Kidney capillary endothelial cell (primary cell): ENCODE measurements at places on chromosomes 3 and 15.
A peak's percentile ranks its signal among the peaks of the same experiment; 100 is the strongest.

DNA sequence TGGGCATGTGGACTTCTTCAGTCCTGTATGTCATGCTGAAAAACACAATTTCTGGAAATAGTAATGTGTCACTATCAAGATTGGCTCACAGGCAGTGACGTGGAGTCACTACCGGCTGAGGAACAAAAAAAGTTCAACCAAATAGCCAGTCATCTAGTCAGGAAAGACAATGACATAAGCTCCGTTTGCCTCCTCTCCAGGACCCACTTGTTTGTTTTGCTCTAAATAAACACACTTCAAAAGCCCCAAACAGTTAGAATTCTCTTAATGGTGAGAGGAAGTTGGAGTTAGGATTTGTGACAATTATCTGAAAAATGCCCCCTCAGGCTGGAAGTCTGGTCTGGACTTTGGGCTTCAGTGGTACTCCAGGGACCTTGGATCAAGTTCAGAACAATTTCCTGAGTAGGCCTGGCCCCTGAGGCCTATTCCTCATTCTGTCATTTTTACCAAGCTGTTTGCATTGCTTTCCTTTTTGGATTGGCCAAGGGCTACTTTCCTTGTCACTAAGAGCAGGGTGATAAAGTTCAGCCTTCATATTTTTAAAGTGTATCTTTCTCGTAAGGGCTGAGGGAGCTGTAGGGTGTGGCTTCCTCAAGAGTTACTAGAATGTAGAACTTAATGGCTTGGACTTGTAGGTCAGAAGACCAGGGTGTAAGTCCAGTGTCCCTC lies 98.9 kb downstream of the EOMES start:
- DNase-seq, result peak; percentile 96

GRCh38 chr15:26449291-26449690 lies 323.6 kb downstream of the GABRB3 start:
- DNase-seq, result no peak

- DNase-seq, result no peak
Observed at GRCh38 chr15:71754660-71755059, 55.7 kb upstream of the NR2E3 start.

DNA sequence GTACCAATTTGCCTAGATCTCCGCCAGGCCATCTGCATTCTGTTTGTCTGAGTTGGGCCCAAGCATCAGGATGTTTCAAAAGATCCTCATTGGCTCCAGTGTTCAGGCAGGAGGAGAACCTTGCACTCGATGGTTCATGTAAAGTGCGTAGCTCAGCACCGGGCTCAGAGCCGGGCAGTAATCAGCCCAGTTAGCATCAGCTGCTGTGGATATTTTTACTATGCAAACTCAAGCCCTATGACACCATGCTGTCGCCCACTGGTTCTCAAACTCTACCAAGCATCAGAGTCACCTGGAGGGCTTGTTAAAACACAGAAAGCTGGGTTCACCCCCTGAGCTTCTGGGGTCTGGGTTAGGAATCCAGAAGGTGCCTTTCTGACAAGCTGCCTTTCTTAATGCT lies 310.8 kb downstream of the SHQ1 start:
- no peak for DNase-seq

DNA sequence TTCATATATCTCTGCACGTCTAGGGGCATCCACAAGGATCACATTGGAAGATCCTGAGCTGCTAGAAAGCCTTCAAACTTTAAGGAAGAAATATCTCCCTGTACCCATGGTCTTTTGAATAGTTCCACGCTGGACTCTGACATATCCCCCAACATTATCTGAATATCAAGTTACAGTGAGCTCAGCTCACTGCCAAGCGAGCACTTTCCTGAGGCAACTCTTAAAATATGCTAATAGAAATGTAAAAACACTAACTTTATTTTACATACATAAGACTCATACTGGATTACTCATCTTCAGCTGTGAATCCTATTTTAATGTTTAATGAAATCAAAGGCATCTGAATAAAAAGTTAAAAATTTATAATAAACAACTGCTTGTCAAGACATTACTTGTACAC lies 420.2 kb upstream of the CCDC54 start:
- no peak for DNase-seq

GRCh38 chr15:69553686-69554085 lies 101.1 kb downstream of the RPLP1 start:
- no peak for DNase-seq

DNA sequence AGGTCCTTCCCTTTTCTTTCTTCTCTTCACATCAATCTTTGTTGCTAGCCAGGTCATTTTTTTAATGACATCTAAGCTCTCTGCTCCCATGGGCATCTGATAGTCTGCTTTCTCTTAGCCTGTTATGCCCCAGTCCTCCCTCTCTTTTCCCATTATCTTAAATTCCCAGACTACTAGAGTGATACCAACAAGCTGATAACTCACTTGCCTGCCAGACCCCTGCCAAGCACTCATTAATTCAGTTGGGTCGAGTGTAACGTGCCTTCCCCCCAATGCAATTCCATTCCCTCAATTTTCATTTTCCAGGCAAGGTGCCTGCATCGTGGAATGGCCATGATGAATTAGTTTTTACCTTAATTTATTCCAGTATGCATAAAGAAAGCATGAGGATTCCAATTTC lies 450.8 kb upstream of the ADAMTS9 start:
- DNase-seq, result no peak

DNA sequence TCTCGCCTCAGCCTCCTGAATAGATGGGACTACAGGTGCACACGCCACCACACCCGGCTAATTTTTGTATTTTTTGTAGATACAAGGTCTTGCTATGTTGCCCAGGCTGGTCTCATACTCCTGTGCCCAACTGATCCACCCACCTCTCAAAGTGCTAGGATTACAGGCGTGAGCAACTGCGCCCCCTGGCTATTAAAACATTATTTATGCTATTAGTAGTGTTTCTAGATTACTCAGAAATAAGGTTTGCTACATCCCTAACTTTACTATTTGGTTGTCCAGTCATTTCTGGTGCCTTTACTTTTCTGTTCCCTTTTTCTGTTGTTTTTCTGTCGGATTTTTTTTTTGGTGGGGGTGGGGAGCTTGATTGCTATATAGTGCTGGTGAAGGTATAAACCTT lies 393.6 kb upstream of the TPM1 start:
- DNase-seq, result no peak

- DNase-seq, result no peak
Observed at GRCh38 chr15:45084163-45084562, 29.8 kb downstream of the DUOX2 start.

DNA sequence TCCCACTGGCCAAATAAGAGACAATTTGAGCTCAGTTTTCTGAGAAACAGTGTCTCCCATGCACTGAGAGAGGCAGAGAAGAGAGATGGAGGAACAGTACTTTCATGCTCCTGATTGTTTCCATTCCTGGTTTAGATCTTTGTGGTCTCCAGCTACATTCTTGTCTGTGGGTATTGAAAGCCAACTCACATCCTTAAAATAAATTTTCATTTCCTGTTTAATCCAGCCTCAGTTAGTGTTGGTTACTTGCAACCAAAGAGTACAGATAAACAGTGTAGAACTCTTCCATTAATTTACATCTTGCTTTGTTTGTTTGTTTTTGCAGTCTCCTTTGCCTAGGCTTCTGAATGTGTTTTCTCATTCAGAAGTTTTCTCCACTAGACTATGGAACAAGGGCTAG lies 123.7 kb upstream of the CLSTN2 start:
- no peak for DNase-seq

- no peak for DNase-seq
Observed at GRCh38 chr15:33411596-33412540, 101.1 kb downstream of the RYR3 start.

GRCh38 chr3:42063888-42064287 lies 27.3 kb upstream of the TRAK1 start:
- DNase-seq, result no peak

- DNase-seq, result peak; percentile 8
Observed at GRCh38 chr15:81386947-81387346, 12.9 kb upstream of the TMC3 start.

DNA sequence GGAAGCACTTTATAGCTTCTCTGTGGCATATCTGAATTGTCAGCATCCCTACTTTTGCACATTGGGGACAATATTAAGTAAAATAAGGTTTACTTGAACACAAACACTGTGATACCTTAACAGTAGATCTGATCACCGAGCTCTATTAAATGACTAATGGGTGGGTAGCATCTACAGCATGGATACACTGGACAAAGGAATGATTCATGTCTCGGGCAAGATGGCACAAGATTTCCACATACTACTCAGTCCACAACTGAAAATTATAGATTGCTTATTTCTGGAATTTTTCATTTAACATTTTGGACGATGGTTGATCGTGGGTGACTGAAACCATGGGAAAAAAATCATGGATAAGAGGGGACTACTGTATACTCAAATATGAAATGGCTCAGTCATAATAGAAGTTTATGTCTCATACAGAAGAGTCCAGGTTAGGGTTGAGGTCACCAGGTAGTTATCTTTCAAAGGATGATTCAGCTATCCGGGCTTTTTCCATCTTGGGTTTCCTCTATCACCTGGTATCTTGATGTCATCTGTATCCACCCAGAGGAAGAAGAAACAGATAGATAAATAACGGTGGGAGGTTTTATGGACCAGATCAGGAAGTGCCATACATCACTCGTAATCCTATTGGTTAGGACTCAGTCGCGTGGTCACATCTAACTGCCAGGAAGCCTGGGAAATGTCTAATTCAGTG lies 320.0 kb upstream of the RARB start:
- no peak for DNase-seq

DNA sequence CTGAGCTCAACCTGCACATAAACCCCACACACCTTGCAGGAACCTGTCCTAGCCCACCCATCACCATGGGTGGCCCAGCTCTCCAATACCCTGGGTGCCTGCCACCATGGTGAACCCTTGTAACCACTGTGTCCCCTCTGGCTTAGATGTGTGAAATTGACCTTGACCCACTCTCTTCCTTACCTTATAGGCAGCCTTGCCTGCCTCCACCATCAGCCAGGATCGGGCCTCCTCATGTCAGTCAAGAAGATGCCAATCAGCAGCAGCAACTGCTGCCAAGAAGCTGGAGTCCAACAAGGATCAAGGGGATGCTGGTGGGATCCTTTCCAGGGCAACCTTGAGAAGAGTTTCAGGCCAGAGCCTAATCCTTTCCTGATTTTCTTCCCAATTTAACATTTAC lies 8.8 kb upstream of the CYP11A1 start:
- no peak for DNase-seq

DNA sequence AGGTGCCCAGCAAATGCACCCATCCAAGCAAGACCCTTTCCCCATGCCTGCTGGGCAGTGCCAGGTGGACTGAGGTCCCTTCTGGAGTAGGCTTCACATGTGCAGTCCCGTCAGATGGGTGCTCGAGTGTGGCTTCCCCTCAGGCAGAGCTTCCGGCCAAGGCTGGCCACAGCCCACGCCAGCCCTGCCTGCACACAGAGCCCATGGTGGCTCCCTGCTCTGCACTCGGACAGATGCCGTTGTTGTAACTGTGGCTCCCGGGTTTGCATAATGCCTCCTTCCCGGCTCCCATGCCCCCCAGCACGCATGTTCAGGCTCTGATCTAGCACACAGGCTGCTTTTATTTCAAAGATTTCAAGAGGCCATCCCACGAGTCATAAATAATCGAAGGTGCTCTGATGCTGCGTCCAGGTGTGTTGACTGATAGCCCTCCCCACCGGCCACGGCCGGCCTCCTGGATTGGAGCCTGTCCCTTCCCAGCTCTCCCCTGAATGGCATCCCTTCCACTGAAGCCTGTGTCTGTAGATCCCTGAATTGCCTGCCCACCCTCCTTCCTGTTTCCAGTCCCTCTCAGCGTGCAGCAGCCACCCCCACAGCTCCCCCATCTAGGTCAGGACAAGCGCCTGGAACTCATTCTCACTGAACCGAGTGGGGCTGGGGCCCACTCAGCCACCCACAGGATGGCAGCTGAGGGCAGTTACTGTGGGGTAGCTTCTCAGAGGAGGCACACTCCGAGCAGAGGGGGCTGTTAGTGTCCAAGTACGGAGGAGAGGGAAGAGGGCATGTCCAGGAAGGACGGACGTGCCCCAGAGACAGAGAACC lies 100.0 kb upstream of the LINGO1 start:
- DNase-seq, result no peak

DNA sequence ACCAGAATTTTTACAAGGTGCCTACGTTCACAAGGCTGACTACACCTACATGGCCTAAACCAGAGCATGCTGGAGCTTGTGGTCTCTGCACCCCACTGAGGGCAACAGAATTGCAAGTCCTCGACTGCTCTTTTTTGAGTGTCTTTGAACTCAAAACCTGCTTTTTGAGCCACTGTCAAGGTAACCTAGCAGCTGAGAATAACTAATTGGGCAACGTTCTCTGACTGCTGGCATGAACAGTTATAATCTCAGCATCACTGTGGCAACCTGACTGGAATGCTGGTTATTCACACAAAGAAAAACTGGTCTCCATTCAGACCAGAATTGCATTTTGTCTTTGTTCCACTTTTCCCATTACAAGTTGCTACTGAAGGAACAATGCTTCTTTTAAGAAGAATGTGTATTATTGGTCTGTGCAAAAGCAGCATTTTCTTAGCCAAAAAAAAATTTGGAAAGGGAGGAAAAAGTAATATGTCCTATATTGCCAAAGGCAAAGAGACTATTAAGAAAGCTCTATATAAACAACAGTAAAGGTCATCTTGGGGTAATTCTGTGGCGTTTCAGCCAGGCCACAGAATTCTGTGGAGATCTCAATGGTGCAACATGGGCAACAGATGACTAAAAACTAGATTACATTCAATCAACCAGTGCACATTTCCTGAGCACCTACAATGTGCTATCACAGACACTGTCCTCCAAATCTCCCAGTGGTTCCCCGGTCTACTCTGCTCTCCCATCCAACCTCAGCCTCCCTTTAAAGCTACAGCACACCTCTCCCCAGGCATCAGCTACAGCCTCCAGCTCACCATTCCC lies 76.8 kb downstream of the TNIK start:
- DNase-seq, result no peak

GRCh38 chr15:81184188-81184587 lies 12.5 kb upstream of the IL16 start:
- no peak for DNase-seq
